IMR-90 (cell line): ENCODE measurements at places on chromosomes 11 and 22. TPM values are rescaled to one million over a fixed set of nuclear protein-coding genes. Genes with fewer than 3 reads are reported as not detected.

- DNase-seq = no peak
Measured at GRCh38 chr11:13277768-13278608, at the start of gene BMAL1. TSS of gene BMAL1 (plus strand) at chr11:13277790. CDS start at chr11:13354309, 76,519 bp downstream.

- no peak for DNase-seq
Measured at GRCh38 chr11:14567064-14567651, 47.0 kb upstream of the PSMA1 start.

GRCh38 chr11:126136507-126136906 lies 73.8 kb upstream of the CDON start:
- peak; percentile 75 for DNase-seq

DNA sequence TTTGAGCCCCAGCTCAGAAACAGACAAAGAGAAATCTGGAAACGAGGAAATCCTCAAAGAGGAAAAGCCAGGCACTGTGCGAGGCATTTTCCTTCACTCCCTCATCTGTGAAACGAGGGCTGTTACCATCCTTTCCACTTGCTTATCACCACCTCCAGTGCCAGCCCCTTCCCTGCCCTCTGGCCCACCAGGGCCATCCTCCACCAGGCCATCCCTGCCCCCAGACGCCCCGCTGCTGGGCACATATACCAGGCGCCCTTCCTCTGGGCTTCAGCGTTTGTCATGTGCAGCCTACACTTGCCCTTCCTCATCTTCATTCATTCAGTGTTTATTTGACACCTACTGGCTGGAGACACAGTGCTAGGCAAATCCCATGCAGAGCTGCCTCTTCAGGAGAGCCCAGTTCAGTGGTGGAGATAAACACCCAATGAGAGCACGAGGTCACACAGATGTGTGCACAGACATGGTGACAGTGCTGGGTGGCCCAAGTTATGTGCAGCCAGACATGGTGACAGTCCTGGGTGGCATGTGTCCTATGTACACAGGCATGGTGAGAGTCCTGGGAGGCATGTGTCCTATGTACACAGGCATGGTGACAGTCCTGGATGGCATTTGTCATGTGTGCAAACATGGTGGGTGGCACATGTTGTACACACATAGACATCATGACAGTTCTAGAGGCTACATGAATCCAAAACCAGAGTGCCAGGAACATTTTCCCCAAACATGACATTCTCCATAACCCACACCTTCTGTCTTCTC lies 9.7 kb downstream of the SPTBN2 start:
- DNase-seq = no peak

DNA sequence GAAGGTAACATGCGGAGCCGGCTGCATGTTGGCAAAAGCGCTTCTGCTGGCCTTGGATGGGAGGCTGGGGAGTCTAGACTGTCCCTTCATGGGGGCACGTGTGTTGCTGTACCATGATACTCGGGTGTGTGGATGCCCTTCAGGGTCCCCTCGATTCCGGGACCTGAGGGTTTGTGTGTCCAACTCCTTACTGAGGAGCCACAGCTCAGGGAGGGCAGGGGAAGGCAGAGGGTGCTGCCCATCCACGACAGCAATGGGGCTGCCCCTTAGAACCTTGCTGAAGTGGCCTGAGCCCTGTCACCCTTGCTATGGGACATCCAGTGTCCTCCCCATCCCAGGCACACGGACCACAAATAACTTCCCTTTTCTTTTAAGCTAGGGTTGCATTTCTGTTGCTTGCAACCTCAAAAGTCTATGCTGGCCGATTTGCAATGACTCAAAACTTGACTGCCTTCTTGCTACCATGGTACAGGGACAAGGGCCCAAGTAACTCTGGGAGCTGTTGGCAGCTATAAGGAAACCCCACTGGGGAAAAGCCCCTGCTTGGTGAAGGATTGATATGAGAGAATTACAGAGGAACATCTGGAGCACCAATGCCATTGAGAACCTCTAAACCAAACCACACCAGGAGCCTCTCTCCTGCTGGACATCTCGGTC lies 43.8 kb downstream of the RTL6 start:
- DNase-seq = no peak

GRCh38 chr22:50546326-50547262 lies 895 bp downstream of the KLHDC7B start:
- DNase-seq = no peak

DNA sequence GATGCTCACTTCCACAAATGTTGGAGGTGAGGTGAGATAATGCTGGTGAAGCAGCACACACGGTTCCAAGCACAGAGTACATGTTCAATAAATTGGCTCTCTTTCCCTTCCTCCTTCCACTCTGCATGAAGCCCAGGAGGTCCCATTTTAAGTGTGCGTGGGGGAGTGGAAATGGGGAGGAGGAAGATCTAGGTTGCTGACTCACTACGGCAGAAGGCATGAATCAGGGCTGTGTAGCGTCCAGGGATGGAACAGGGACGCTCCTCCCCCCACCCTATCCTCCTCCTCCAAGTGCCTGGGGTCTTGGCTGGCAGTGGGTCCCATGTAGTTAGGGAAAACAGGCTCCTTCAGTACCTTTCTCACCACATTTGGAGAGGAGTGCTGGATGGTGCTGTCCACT lies 44.2 kb downstream of the TRIM66 start:
- peak; percentile 45 for DNase-seq

DNA sequence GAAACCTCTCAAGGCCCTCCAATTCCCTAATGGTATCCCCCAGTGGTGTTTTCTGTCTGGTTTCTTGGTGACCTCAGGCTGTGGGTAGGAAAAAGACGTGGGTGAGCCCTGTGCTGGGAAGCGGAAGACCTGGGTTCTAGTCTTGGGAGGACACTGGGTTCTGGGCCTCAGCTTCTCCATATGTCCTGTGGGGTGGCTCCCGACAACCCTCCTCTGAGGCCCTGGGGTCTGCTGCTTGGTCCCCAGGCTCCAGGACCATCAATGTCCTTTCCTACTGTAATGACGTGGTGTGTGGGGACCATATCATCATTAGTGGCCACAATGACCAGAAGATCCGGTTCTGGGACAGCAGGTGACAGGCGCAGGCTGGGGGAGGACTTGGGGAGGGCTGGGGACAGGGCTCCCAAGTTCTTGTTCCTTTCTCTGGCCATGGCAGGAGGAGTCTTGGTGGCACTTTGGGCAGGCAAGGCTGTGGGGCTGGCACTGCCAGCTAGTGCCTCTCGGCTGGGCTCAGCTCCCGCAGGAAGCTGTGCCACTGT lies 12.8 kb downstream of the ATG16L2 start:
- DNase-seq = no peak

GRCh38 chr11:1762537-1763302 lies 1.0 kb downstream of the CTSD start:
- DNase-seq = no peak

GRCh38 chr11:50275133-50275532 lies 242.5 kb downstream of the OR4C45 start:
- no peak for DNase-seq

- DNase-seq = no peak
Measured at GRCh38 chr11:94855666-94856065, 87.5 kb downstream of the AMOTL1 start.

- DNase-seq = no peak
Measured at GRCh38 chr11:3122775-3123201, 42.3 kb downstream of the OSBPL5 start.

GRCh38 chr22:50564289-50564688 lies 1.6 kb upstream of the SYCE3 start:
- no peak for DNase-seq

GRCh38 chr11:18285841-18286240 lies 19.8 kb downstream of the SAA1 start:
- DNase-seq = peak; percentile 39

GRCh38 chr22:48331691-48332220 lies 1495.9 kb downstream of the BRD1 start:
- no peak for DNase-seq

DNA sequence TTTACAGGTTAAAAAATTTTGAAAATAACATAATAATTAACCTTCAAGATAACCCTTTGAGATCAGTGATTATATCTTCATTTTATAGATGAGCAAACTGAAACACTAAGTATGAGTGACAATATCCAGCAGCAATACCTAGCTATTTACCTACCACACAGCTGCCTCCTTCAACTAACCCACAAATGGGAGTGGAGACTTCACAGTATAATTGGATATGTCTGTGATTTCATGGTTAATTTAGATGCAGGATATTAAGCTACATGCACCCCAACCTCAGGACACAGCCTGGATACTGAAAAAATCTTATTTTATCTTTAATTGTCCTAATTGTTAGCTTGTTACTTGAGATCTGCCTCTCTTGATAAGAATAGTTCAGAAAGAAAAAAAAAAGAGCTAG lies 297.2 kb upstream of the ANO5 start:
- DNase-seq = no peak

- DNase-seq = no peak
Measured at GRCh38 chr11:62604460-62605120, 2.9 kb upstream of the MTA2 start.

- no peak for DNase-seq
Measured at GRCh38 chr22:47162865-47163264, 400.4 kb downstream of the TBC1D22A start.

GRCh38 chr11:121067026-121067425 lies 34.0 kb upstream of the TECTA start:
- no peak for DNase-seq

GRCh38 chr11:120180551-120181232 lies 30.1 kb upstream of the OAF start:
- peak; percentile 90 for DNase-seq

GRCh38 chr11:13907678-13908077 lies 54.8 kb upstream of the SPON1 start:
- no peak for DNase-seq

DNA sequence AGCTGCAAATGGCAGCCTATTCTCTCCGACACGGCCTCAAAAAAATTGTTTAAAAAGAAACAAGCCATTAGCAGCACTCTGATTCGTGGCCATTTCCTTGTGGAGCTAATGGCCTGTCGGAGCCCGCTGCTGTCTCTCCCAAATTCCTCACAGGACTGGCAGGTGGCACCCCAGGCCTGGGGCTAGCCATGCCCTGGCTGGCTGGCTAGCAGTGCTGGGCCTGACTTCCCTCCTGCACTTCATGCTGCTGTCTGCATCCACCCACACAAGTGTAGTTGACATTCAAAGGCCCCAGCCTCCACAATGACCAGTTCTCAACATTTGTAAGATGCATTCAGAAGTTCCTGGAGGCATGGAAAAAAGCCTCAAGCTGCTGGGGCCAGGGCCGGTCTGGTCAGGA lies 61.5 kb downstream of the SMCO4 start:
- DNase-seq = no peak

Gene TMPRSS6
- total RNA-seq = not detected in 2 replicates

Gene P2RY6
- under 0.01 TPM in 1 of 2 replicates, not detected in the other for total RNA-seq

Gene MFRP
- not detected in 2 replicates for total RNA-seq

Gene RTN4RL2
- total RNA-seq = not detected in 2 replicates

Gene TH
- total RNA-seq = not detected in 2 replicates

Gene CELSR1
- 0.36 and 0.56 TPM in 2 replicates for total RNA-seq

Gene SCGB1D2
- total RNA-seq = not detected in 2 replicates

Gene EXT2
- 66.1 and 85.3 TPM in 2 replicates for total RNA-seq

Gene RFPL1
- not detected in 2 replicates for total RNA-seq

Gene TBC1D22A
- 9.0 and 9.4 TPM in 2 replicates for total RNA-seq

Gene C11orf16
- total RNA-seq = not detected in 2 replicates

Gene CHADL
- total RNA-seq = 0.18 and 0.28 TPM in 2 replicates

Gene SLC22A8
- total RNA-seq = not detected in 2 replicates

Gene FGF19
- not detected in 2 replicates for total RNA-seq

Gene RNF26
- total RNA-seq = 3.4 and 3.6 TPM in 2 replicates

Gene TCN2
- total RNA-seq = 0.56 and 1.3 TPM in 2 replicates

Gene CSF2RB
- total RNA-seq = not detected in 2 replicates
